Stimulated activated CD8-positive, alpha-beta memory T cell treated with anti-CD3 and anti-CD28 coated beads, Interleukin-4, amount 100 ng/mL, for 4 hours (primary cell): ENCODE measurements at places on chromosomes 12 and 14.

DNA sequence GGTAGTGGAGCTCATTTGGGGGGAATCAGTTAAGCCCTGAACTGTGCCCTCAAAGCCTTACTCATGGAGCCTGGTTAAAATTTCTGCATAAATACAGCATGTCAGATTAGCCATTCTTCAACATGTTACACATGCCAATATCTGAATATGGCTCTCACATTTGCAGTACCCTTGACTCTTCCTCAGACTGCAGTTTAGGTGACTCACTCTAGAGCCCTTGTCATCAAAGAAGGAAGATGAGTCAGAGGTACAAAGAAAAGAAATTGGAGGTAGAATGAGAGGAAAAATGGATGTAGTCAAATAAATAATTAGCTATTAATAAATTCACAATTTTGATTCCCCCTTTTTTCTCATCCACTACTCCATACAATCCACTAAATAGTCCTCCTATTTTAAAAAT lies 23.6 kb upstream of the OR4K2 start:
- DNase-seq = no peak

GRCh38 chr12:64864319-64864718 lies 39.9 kb downstream of the TBC1D30 start:
- no peak for DNase-seq

GRCh38 chr14:81453166-81453766 lies 53.1 kb upstream of the STON2 start:
- no peak for DNase-seq

GRCh38 chr12:116246490-116247179 lies 30.9 kb downstream of the MED13L start:
- DNase-seq = no peak

DNA sequence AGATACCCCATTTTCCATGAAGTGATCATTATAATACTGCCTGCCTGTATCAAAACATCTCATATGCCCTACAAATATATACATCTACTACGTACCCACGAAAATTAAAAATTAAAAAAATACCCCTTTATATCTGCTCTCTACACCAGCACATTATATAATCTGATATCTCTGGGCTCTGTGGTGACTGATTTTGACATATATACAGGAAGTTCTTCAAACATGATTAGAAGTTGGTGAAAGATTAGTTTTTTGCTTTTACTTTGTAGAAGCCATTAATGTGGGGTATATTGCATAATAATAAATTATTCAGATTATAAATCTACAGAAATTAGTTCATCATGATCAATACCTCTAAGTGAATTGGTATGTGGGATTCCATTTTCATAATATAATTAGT lies 126.7 kb upstream of the MDM1 start:
- DNase-seq = no peak

DNA sequence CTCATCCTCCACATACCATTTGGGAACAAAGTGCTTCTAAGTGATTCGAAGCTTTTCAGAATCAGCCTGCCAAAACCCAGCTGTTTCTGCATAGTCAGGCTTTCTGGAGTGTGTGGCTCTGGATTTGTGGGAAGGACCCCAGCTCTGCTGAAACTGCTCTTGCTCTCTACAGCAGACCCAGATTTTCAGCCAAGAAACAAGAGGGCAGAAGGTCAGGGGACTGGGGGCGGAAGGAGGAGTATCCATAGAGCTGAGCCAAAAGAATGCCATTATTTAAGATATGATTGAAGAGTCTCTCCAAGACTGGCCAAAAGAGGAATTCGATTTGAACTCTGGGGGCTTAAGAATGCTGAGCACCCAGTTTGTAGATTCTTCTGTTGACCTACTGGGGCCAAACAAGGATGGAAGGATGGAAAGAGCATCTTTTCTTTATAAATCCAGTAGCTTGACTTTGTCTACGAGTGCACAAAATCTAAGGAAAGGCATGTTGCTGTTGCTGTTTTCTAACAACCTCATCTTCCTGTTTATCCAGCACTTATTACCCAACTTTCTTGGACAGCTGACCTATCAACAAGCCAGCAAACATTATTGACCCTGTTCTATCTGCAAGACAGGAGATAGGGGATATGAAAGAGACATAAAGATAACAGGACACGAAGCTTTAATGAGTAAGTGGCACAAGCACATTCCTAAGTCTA lies 29.2 kb downstream of the FBLN5 start:
- no peak for DNase-seq

DNA sequence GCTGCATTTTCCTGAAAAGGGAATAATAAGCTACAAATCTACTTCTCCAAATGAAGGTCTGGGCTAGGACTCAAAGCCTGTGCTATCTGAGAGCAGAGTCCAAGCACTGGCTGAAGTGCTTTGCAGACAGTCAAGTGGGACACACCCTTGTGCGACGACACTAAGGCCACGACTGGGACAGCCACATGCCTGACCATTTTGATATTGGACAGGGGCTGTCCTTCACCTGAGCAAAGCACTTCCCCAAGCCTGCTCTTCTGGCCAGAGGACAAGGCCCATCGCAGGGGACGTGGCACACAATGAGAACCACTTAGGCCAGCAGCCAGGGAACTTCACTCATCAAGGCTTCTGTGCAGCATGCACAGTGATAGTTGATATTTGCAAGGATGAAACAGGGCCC lies 71.4 kb downstream of the RBM19 start:
- no peak for DNase-seq

- no peak for DNase-seq
Observed at GRCh38 chr12:132251741-132252490, 77.5 kb downstream of the GALNT9 start.

DNA sequence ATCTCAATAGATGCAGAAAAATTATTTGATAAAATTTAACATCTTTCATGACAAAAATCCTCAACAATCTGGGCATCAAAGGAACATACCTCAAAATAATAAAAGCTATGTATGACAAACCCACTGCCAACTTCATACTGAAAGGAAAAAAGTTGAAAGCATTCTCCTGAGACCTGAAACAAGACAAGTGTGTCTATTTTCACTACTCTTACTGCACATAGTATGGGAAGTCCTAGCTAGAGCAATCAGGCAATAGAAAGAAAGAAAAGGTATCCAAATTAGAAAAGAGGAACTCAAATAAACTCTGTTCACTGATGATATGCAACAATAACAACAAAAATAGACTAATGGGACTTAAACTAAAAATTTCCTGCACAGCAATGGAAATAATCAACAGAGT lies 90.1 kb downstream of the SLCO1B1 start:
- DNase-seq = no peak

GRCh38 chr12:113697651-113698509 lies 226.2 kb upstream of the LHX5 start:
- no peak for DNase-seq

- DNase-seq = no peak
Observed at GRCh38 chr14:75640876-75641275, 19.8 kb downstream of the ERG28 start.

GRCh38 chr12:115404761-115405470 lies 720.9 kb upstream of the TBX3 start:
- no peak for DNase-seq

DNA sequence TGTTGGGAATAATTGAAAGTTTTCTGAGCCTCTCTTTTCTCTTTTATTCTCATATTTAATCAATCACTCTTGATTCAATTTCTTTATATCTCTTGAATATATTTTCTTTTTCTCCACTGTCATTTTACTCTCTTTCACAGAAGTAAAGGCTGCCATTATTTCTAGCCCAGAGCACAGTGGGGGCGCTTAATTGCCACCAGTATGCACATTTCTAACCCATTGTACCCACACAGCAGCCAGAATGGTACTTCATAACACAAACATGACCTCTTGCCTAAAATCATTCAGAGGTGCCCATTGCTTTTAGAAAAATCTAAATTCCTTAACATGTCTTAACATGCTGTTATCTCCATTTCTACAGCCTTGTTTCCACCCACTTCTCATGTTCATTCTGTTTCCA lies 190.2 kb upstream of the LMO3 start:
- DNase-seq = no peak

DNA sequence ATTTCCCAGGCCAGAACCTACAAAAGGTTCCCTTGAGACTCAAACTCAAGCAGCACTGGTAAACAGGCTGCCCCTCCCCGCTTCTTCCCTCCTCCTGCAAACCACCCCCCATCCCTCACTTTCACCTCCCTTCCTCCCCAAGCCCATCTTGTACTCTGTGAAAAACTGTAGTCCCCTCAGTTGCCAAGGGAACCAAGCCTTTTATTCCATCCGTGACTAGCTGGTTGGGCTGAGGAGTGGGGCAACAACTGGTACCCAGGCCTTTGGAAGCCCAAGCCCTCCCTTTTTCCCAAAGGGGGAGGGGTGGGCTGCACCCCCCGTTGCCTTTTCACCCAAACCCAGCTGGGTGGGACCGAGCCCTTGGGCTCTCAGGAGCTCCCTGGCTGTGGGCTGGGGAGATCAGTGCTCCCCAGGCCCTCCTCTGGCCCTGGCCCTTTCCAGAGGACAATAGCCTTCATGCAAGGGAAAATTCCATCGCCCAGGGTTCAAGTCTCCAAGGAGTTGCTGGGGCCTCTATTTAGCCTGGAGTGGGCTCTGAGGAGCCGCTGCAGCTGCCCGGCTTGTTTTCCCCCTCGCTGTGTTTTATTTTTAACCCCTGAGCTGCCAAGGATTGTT lies 61.9 kb downstream of the ZFP36L1 start:
- no peak for DNase-seq

DNA sequence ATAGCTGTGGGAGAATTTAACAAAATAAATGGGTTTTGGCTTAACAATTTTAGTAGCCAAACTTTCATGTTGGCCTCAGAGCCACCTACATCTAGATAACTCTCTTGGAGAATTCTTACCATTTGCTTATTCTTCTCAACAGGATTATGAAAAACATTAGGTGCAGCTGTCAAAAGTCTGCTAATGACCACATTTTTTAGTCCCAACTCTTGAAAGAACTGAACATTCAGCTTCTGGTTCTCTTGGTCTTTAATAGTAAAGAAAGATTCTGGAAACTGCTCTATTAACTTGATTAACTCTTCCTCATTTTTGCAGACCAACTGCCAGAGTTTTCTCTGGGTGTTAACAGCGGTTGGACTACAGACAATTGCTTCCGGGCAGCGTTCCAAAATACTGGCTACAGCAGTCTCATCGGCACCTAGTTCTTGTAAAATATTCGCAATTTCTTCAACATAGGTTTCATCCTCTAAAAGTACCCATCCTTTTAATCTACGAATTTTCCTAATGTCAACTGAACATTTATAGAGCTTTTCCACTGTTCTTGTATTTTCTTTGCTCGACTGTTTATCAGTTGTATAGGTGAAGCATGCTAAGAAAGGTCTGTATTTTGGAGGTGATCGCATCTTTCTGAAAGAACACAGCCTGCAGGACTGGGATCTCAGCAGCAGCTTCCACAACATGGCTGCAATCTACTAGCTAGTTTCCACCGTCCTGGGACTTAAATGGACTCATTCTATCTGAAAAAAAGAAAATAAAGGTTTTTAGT lies 8.7 kb downstream of the MTERF2 start:
- DNase-seq = no peak

GRCh38 chr14:76413962-76414600 lies 38.1 kb downstream of the ESRRB start:
- DNase-seq = no peak

DNA sequence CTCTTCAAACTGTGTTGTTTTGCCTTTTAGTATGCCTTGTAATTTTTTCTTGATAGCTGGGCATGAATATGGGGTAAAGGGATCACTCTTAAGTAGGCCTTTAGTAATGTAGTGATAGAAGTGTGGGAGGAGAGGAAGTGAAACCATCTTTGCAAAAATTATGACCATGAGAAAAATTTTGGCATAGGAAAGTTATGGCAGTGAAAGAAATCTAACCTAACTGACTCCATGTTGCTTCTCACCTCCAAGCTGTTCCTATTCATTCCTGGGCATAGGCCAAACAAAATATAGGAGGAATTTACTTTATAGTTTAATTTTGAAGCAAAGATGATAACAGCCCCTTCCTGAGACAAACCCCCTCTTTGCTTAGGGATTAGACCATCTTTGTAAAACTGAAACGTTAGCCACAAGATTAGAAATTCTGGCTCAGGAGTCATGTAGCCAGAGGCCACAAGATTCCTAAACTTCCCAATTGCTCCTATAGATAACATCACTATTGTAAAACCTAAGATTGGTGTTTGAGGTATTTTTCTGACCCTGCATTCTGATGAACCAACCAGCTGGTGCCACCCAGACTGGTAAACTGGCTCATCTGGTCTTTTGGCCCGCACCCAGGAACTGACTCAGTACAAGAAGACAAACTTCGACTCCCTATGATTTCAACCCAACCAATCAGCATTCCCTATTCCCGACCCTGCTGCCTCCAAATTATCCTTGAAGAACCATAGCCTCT lies 45.8 kb downstream of the CRADD start:
- DNase-seq = no peak

GRCh38 chr12:51906430-51907082 lies 748 bp upstream of the ACVRL1 start:
- DNase-seq = no peak

GRCh38 chr14:99478128-99478527 lies 2.5 kb downstream of the SETD3 start:
- no peak for DNase-seq

GRCh38 chr12:53378222-53378621 lies 1.8 kb upstream of the SP1 start:
- no peak for DNase-seq

DNA sequence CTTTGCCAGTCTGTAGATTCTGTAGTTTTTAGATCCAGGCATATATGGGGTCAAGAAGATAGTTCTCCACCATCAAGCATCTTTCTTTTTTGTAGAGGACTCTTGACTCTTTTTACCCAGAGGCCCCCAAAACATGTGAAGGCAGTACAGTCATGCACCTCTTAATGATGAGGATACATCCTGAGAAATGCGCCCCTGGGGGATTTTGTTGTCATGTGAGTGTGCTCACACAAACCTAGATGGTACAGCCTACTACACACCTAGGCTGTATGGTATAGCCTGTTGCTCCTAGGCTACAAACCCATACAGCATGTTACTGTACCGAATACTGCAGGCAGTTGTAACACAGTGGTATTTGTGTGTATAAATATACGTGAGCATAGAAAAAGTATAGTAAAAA lies 23.0 kb downstream of the EVL start:
- no peak for DNase-seq

- no peak for DNase-seq
Observed at GRCh38 chr12:22164139-22164538, 118.1 kb downstream of the CMAS start.

DNA sequence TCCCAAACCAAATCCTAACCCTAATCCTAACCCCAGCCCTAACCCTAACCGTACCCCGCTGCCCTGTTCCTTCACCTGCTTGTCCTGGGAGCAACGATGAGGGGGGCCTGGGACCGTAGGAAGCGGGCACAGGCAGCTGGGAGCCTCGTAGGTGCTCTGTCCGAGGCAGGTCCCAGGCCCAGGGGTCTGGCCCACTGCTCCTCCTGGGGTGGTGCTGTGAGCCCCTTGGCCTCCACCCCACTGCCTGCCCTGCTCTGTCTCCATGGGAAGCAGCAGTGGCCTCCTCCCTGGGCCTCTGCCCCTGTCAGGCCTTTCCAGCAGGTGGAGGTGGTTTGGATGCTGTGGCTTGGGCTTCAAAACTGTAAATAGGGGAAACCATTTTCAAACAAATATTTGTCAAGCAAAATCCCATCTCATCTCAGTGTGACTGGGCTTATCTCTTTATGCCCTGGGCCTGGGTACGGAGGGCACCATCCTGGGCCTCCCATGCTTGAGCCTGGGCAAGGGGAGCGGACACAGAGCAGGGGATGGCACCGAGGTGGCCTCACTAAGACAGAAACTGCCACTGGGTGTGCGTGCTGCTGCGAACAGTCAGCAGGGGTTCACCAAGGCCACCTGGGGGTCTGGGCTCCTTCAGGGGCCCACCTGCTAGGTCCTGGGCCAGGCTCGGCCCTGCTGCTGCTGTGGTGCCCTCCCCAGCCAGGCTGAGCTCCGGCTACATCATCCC lies 3.7 kb upstream of the BEGAIN start:
- no peak for DNase-seq

- DNase-seq = no peak
Observed at GRCh38 chr14:66152747-66153146, 333.4 kb upstream of the CCDC196 start.
